BJ (cell line): ENCODE measurements at places on chromosomes 2 and 18. TPM values are rescaled to one million over a fixed set of nuclear protein-coding genes. Genes with fewer than 3 reads are reported as not detected.

SNORC gene
- 0.25 and 0.53 TPM in 2 replicates for polyA plus RNA-seq

DNA sequence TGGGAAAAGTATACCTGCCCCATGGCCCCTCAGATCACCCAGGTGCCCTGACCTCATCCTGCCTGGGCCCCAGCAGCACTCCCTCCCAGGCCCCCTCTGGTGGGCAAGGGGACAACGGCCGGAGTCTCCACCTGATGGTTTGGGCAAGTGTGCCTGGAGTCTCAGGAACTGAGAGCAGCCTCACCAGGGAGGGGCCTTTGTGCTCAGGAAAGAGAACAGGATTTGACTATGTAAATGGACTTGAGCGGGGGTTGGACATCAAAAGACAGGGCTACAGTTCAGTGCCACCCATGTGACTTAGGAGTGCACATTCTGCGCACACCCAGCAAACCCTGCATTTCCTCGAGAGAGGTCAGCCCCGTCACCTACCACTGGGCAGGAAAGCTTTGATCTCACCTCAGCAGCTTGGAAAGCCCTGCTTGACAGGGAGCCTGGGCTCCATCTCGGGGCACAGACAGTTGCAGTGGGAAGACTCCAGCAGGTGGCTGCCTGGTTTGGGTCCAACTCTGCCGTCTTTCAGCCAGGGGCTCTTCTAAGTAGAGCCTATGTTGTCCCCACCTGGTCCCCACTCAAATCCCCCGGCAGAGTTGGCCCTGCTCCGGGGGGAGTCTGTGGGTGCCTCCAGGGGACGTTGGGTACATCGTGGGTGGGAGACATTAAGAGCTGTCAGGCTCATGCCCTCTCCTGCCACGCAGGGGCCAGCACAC is 3.3 kb downstream of the INPP5D start:
- DNase-seq, result no peak

GRCh38 chr2:8380566-8380965 is 301.3 kb upstream of the ID2 start:
- no peak for DNase-seq

DNA sequence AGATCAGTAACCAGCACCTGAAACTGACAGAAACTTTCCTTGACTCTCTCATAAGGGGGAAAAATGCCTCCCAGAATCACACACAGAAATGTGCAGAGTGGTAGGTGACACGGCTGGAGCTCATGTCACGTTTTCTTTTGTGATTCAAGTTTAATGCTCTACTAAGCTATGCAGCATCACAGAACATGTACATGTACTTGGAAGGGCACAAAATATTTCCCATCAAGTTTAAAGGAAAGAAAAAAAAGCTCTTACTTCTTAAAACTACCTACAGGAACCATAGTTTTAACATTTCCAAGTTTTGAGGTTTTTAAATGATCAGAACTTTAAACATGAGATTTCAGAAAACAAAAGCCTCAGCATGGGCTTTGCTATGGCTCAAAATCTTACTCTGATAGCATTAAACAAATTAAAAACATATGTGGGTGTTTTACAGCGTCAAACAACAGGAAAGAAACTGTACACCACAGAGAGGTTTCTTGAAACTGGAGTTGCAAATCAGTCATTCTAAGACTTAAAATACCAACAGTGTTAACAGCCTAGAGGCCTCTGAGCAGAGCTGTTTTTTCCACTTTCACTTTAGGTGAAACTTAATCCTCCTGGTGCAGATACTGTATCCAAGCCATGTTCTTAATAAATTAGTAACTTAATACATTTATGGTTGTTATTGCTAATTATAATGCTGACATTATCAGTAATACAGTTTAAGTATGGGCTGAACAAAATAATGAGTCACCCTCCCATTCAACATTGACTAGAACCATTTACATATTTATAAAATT is 30.1 kb downstream of the MBP start:
- DNase-seq, result peak; percentile 69

- DNase-seq, result no peak
Observed at GRCh38 chr2:64697297-64698176, 43.8 kb upstream of the SERTAD2 start.
